Amniotic epithelial cell (primary cell): ENCODE measurements at places on chromosomes 4 and X.

GRCh38 chr4:80073473-80074008, 512 bp upstream of the ANTXR2 start:
- DNase-seq, result no peak

DNA sequence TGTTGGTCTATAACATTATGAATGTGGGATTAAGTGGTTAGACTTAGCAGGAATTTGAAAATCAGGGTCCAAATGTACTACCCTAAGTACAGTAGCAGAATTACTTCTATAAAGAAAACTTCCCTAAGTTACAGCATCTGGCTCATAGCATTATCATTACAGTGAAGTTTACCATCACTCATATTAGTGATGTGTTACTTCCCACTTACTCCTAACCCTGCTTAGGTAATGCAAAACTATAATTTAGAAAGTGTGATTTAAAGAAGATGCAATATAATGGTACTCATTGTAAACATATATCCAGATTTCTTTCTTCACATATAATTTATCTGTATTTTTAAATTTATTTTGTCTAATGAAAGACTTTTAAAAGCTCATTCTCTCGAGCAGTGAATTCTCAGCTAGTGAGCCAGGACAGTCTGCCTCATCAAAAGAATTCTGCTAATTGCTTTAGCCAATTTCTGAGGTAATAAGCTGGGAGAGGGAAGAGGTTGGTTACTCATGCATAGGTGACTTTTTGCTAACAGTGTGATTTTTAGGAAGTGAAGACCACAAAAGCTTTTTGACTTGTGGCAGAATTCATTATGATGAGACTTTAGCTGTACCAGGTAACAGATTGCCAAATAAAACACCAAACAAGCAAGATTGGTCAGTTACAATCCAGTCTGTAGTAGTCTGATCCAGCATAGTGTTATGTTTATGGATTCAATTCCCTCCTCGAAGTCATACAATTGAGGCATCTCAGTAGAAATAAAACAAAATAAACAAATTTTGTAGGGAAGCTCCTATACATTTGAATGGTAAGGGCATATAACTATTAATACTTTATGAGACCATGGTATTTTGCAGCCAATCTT, 21.0 kb downstream of the PLS3 start:
- DNase-seq, result no peak

- no peak for DNase-seq
Measured at GRCh38 chr4:54234497-54235205, 5.6 kb downstream of the PDGFRA start.

DNA sequence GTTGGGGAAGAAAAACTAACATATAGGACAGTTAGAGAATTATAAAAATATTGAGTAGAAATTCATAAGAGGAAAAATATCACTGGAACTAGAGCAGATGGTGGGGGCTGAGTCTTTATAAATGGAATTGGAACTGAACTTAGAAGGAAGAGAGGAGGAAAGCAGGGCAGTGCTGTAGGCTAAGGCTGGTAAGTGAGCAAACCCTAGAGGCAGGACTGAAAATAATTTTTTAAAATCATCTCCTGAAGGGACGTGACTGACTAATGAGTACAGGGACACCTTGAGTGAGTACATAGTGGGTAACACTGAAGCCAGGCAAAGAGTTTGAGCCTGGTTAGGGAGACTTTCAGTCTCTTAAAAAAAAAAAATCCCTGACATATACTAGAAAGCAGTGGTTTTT, 63.3 kb downstream of the GALNT7 start:
- peak; percentile 12 for DNase-seq

GRCh38 chrX:37468124-37468739, 103.2 kb upstream of the LANCL3 start:
- DNase-seq, result peak; percentile 38
